Activated CD8-positive, alpha-beta memory T cell treated with anti-CD3 and anti-CD28 coated beads, Interleukin-2, amount 10 ng/mL, durations not matched to agents 7 days and 5 days (primary cell): ENCODE measurements at places on chromosomes 6 and 20.

DNA sequence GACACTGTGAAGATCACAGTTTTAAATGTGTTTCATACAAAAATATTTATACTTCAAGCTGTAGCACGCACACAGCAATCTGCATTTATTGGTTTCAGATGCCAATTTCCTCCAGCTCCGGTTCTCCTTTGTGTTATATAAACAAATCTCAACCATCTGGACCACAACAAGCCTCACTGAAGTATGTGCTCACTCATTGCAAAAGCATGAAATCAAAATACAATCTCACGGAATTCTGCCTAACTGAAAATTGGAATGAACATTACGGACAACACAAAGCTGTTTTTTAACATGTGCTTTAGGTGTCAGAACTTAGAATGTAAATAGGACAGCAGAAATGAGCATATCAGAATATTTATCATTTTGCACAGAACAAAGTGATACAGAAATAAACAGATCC lies 38.0 kb downstream of the RCAN2 start:
- no peak for DNase-seq

DNA sequence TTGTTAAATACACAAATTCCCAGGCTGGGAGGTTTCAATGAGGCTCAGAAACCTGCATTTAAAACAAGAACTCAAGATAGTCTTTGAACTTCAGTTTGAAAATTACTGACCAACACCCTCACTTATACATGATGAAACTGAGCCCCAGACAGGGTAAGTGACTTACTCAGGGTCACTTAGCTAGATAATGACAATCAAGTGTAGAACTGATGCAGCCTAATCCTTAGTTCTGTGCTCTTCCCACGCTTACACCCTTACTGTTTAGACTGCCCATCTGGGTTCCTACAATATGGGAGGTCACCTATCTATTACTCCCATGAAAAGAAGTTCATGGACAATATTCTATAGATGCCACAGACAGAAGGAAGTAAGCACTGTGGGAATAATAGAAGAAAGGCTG lies 24.5 kb upstream of the FAM135A start:
- no peak for DNase-seq

DNA sequence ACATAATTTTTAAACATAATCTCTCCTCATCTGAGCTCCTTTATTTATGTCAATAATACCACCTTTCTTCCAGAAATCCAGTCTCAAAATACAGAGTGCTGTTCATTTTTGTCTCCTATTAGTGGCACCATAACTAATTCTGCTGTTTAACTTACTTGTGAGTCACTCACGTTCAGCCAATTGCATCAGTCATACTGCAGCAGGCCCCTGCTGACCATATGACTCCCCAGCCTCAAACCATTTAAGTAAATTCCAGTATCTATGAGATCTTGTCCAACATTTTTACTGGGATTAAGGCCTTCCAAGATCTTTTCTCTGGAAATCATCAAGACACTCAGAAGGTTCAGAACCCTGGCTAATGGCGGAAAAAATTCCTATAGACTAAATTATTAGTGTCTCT lies 982.2 kb upstream of the MAP3K7 start:
- no peak for DNase-seq

DNA sequence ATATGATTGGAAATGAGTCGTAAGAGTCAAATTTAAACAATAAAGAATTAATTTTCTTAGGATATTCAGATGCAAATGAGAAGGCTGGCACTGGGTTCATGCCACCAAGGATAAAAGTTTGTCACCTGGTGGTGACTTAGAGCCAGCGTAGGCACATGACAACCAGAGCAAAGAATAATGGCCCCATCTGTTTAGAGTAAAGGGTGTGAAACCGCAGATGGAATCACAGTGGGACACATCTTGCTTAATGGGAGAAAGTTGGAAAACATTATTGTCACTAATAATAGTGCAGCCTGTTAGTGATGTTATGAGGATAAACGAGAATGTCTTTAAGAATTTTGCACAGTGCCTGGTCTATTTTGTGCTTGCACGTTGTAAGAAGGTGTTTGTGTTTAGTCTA lies 727.8 kb downstream of the QKI start:
- no peak for DNase-seq

DNA sequence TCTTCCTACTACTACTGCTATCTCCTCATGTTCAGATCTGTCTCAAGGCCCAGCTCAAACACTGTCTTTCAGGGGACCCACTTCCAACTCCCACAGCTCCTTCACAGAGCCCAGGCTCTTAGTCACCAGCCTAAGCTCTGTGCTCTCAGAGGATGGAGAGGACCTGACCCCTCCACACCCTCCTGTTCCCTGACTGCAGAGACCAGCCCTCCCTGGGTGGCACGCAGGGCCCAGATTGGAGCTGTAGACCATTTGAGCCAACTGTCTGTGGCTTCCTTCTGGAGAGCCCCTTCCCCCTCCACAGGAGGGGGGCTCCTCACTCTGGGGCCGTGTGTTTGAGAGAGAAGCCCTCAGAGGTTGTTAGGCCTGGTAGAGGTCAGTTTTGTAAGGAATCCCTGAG lies 9.8 kb downstream of the SNPH start:
- DNase-seq, result peak; percentile 29
